Right ventricle myocardium superior (tissue), 1 donor: ENCODE measurements at places on chromosomes 6 and 20. TPM values are rescaled to one million over a fixed set of nuclear protein-coding genes. Genes with fewer than 3 reads are reported as not detected.
A peak's percentile ranks its signal among the peaks of the same experiment; 100 is the strongest.

GRCh38 chr6:113289166-113289565 lies 568.0 kb upstream of the MARCKS start:
- no peak for DNase-seq

- DNase-seq: no peak
Measured at GRCh38 chr6:3518356-3519190, 61.7 kb upstream of the SLC22A23 start.

DNA sequence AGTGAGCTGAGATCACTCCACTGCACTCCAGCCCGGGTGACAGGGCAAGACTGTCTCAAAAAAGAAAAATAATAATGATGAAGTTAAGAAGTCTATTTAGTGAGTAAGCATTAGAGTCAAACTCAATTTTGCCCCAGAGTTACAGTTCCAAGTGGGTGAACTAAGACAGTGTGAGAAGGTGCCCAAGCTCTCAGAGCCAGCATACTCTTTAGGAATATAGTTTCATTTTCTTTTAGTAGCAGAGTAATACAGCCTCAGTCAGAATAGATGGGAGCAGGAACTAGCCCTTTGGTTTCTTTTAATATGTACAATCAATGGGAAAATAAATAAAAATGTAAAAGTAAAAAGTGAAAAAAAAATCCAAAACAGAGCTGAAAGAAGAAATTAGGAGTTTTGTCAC lies 87.0 kb upstream of the ADGRF1 start:
- no peak for DNase-seq

DNA sequence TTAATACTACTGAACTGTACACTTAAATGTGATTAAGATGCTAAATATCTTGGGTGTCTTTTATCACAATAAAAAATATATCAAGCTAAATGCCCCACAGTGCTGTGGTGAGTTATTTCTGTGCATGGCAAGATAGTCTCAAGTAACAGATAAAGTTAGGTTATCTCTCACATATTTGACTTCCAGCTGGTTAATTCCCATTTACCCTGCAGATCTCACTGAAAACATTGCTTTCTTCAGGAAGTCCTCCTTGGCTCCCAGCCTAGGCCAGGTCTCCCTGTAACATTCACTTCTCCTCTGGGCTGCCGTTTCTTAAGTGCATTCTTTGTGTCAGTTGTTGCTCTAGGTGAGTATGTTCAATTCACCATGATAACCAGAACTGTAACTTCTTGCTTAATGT lies 59.1 kb downstream of the SLC22A1 start:
- no peak for DNase-seq

DNA sequence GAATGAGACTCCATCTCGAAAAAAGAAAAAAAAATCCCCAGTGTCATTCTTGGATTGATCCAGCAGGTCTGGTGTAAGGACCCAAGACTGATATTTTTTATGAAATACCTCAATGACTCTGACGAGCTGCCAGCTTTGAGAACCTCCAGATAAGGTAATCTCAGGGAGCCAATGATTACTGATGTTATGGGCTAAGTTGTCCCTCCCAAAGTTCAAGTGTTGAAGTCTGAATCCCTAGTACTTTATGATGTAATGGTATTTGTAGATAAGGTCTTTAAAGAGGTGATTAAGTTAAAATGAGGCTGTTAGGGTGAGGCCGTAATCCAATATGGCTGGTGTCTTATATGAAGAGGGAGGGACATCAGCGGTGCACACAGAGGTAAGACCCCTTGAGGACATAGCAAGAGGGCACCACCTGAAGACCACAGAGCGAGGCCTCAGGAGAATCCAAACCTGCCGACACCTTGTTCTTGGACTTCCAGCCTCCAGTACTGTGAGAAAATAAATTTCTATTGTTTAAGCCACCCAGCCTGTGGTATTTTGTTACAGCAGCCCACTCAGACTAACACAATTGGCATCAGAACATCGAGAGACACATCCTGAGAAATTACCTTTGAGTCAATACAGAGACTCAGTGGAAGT lies 19.7 kb upstream of the DDO start:
- DNase-seq: no peak

GRCh38 chr20:46578745-46579144 lies 28.3 kb upstream of the OCSTAMP start:
- no peak for DNase-seq

GRCh38 chr20:60966031-60966430 lies 286.0 kb upstream of the CDH4 start:
- no peak for DNase-seq

DNA sequence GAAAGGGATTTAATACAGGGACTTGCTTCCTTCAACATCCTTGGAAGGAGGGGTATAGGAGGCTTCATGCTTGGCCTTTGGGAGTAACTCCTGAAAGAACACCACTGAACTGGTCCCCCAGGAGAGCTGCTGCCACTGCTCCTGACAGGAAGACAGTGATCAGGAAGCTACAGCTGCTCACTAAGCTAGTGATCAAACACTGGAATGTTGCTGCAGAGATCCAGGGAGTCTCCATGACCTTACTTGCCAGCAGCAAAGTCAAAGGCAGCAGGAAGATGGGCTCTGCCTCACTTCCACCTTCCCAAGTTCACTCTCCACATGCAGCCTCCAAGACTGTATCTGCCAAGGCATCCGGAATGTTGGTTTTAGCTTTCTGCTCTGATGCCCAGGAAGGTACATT lies 31.8 kb downstream of the PIM1 start:
- no peak for DNase-seq

GRCh38 chr6:108673602-108674001 lies 112.9 kb downstream of the FOXO3 start:
- DNase-seq: no peak

- no peak for DNase-seq
Measured at GRCh38 chr20:50865591-50865990, 65.6 kb downstream of the ADNP start.

GRCh38 chr6:160462116-160462515 lies 113.9 kb downstream of the SLC22A3 start:
- DNase-seq: no peak

DNA sequence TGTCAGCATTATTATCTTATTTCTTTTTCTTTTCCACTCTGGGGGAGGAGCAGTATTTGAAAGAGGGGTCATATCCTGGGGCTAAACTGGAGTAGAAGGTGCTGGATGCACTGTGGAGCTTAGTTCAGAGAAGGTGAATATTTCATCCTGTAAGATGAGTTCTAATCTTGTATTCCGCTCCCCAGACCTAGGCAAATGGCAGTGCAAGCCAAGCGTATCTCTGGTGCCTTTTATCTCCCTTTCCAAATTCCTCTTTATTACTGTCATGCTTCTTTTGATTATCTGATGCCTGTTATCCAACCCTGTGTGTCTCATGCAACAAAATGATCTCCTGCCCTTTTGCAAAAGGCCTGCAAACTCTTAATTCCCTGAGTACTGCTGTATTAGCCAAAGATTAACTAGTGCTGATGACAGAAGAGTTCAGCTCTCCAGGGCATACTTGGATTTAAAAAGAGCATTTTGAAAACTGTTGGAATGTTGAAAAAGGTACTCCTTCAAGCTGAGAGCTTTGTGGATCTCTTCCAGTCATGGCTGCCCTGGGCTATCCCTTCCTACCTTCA lies 138.0 kb downstream of the CARMIL1 start:
- no peak for DNase-seq

- DNase-seq: no peak
Measured at GRCh38 chr6:137492289-137493217, 1.6 kb downstream of the OLIG3 start.

DNA sequence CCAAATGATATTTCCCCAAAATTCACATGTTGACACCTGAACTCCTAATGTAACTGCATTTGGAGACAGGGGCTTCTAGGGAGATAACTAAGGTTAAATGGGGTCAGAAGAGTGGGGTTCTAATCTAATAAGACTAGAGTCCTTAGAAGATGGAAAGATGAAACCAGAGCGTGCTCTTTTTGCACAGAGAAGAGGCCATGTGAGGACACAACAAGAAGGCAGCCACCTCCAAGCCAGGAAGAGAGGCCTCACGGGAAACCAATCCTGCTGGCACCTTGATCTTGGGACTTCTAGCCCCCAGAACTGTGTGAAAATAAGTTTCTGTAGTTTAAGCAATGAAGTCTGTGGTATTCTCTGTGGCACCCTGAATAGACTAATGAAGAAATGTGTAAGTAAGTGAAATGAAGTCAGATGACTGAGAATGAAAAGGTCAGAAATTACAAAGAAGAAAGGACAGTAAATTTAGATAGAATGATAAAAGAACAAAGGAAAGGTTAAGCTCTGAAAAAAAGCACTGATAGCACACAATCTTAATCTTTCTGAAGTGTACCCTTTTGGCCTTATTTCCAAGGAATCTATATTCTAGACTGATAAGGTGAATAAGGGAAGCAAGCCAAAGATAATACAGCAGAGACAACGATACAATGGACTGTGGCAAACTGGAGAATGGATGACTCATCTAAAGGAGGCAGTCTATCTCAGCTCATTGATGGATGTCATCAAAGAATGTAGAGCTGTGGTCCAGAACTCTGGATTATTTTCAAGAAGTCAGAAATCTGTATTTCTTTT lies 110.4 kb downstream of the MYB start:
- DNase-seq: no peak

GRCh38 chr6:170067181-170067641 lies 223.7 kb downstream of the DLL1 start:
- peak; percentile 24 for DNase-seq

The NXT1 gene
- 6.6 TPM for total RNA-seq

The OPRL1 gene
- total RNA-seq: 0.75 TPM

The PGC gene
- not detected for total RNA-seq

The TMEM244 gene
- total RNA-seq: not detected

The BHLHE23 gene
- total RNA-seq: not detected

The CGA gene
- not detected for total RNA-seq

The IRF4 gene
- 0.54 TPM for total RNA-seq

The TRIM10 gene
- not detected for total RNA-seq

The TNF gene
- 0.59 TPM for total RNA-seq
